ENCODE measurements at places on chromosomes 7 and 10.

- no peak for DNase-seq
Observed at GRCh38 chr7:64174941-64175340, 32.1 kb upstream of the ZNF735 start.

- DNase-seq: no peak
Observed at GRCh38 chr10:70981936-70982335, 93.6 kb upstream of the PCBD1 start.

DNA sequence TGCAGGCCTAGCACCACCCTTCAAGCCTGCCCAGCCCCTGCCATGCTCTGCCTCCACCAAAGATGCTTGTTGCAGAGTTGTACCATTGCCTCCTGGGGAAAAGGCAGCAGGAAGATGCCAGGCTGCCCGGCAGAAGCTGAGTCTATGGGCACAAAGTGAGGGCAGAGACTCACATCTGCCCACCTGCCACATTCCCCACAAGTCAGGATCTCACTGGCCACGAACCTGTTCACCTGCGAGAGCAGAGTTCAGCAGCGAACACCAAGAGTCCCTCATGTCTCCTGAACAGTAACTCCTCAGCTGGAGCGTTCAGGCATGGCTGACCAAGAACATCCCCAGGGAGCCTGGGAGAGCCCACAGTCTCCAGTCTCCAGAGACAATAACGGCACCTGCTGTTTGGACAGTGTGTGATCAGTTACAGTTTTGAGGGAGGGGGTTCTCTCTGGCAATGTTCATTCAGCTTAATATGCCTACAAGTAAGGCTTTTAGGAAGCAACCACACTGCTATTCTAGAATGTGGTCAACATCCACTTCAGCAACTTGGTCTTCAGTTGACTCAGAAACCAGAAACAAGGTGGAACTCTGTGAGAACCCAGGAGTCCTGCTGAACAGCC lies 78.5 kb downstream of the GRID1 start:
- DNase-seq: no peak

DNA sequence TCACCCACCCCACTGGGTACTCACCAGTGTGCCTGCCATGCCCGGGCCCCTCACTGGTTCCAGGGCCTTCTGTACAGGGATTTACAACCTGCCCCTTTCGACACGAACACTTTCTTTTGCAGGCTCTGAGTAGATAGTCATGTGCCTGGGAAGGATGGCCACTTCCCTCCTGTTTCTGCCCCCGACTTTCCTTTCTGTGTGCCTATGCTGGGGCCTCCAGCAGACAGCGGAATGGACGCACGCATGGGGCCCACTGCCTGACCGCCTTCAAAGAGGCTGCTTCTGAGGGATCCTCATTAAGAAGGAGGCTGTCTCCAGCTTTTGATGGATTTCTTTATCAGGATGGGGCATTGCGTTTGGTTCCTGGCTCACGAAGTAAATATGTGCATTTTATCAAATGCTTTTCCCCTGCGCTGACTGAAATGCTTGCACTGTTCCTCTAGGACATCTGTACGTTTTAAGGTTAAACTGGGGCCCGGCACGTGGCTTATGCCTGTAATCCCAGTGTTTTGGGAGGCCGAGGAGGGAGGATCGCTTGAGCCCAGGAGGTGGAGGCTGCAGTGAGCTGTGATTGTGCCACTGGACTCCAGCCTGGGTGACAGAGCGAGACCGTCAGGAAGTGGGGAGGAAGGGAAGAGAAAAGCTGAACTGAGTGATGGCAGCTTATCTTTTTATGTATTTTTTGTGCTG lies 29.4 kb upstream of the NKX6-2 start:
- DNase-seq: no peak

DNA sequence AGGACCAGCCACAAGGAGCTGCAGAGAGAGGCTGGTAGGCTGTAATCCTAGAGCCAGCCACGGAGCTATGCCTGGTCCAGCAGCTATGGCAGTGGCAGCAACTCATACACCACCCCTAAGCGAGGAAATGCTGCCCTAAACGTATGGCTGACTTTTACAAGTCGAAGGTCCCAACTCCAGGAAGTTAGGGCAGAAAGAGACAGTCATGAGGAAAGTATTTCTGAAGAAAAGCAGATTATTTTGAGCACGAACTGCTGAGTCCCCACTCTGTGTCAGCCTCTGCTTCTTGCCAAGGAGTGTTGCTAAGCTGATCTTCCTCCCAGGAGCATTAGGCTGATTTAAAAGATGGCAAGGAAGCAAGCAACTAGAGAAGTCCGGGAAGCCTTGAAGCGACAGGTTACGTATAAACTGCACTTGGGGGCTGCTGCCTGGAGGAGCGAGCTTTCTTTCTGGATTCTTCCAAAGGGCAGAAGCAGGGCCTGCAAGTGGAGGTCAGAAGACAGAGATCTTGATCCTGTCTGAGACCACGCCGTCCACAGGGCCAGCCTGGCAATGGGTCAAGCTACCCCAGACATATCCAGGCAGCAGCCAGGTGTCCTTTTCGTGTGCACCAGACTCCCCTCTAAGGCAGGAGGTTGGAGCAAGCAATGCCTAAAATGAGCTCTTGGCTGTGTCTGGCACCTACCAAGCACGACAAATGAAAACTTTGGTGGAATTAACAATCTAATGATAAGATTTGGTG lies 39.4 kb downstream of the PLXNA4 start:
- no peak for DNase-seq

DNA sequence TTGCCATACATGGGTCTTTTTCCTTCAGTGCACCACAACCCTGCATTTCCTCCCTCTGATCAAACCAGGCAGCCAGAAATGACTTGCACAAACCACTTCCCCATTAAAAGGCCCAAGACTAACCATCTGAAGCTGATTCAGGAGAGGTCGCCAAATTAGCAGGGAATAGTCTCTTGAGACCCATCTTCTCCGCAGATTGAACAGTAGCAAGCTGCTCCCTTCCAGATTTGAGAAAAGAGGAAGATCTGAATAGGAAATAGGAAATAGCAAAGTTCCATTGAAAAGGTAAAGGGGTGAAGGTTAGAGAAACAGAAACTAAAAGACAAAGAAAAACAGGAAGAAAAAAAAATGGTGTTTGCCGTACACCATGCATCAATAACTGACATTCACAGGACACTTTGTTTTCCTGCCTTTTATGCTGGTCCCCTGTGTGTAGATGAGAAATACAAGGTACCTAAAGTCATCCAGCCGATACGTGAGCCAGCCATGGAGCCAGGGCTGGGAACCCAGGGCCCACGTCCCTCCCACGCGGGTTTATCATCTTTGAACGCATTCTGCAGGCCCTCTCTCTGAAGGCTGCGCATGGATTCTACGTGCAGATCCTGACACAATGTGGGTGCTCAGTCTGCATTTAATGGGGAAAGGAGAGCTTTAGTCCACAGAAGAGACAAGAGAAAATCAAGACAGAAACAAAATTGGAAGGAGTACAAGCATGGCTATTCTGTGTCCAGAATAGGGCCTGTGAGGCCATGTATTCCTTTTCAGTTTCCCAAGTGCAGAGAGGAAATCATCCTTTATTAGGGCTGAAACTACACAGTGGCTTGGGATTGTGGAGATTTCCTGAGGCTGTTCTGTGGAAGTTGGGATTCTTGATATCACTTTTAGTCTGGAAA lies 268.4 kb upstream of the NPVF start:
- no peak for DNase-seq

DNA sequence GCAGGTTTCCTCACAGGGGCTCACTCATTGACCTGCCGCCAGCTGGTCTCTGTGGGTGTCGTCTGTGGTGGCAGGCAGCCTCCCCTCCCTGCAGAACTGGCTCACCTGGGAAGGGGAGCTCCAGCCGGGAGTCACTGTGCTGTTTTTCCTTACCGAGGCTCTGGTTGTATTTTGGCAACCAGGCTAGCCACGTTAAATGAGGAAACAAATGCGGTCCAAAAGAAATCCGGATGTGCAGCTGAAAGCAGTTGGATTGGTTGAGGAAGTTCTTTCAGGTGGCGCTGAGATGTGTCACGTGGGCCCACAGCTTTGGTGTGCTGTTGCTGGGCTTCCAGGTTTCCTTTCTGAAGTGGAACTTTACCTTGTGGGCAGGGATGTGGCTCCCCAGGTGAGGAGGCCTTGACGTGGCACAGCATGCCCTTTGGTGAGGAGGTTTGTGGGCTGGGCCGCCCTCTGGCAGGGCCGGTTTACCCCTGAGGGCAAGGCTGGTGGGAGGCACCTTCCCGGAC lies 14.2 kb downstream of the MTURN start:
- DNase-seq: no peak

Measured in astrocyte of the hippocampus (primary cell).